ENCODE measurements at places on chromosomes 4 and X.

DNA sequence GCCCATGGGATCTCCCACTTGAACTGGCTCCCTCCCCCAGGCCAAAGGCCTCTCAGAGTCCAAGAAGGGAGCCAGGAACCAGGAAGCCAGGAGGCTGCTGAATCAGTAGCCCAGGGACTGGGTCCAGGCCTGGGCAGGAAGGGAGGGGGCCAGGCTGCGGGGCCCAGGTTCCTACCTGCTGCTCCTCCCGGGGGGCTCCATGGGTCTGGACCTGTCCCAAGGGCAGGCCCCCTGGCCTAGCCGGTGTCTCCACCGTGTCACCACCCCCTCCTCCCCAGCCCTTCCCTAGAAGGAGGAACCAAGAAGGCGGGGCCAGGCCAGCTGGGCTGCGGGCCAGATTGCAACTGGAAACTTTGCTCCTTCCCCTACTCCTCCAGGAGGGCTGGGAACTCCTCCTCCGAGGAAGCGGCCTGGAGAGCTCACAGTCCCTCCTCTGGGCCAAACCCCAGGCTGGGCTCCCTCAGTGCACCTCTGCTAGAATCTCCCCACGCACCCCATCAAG is at the start of gene IQSEC2:
TSS of gene IQSEC2 (minus strand) at position 264 of the 502 bp plus-strand sequence.
- peak; percentile 80 for DNase-seq

DNA sequence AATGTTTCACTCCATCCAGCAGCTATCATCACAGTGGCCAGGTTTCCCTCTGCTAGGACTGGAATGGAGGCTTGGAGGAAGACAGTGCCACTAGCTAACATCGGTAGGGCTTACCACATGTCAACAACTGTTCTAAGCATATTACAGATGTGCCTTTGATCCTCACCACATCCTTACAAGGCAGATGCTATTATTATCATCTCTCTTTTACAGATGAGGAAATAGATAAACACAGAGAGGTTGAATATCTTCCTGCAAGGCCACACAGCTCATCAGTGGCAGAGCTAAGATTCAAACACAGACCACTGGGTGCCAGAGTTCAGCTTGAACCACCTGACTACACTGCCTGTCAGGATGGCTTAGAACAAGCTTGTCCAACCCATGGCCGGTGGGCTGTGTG is 47.4 kb downstream of the MAMLD1 start:
- DNase-seq, result no peak

- no peak for DNase-seq
Observed at GRCh38 chrX:135556055-135556454, 35.6 kb downstream of the INTS6L start.

GRCh38 chr4:107392951-107393350 is 327.1 kb downstream of the PAPSS1 start:
- DNase-seq, result no peak

- no peak for DNase-seq
Observed at GRCh38 chr4:1583051-1583785, 100.9 kb downstream of the FAM53A start.

DNA sequence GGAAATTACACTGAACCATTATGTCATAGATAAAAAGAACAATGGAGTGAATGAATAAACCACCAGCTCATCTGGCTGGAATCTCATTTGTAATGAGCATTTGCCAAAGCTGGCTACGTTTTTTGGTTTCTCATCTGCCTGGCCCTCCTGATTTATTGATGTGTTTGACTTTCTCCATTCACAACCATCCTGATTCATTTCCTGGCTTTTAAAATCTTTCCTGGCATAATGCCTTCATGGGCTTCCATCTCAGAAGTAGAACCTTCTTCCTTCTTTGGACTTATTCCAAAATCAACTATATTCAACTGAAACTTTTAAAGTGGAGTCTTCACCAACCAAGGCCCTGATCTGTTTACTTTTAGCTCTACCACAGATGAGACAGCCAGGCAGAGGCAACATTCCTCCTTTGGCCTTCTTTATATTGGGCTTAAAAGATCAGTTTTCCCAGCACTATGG is 36.0 kb upstream of the ARSJ start:
- DNase-seq, result no peak
